ENCODE measurements at places on chromosomes 7 and 10. TPM values are rescaled to one million over a fixed set of nuclear protein-coding genes. Genes with fewer than 3 reads are reported as not detected.

The HTRA1 gene
- total RNA-seq: 32.8 TPM

GRCh38 chr10:30256084-30256483 lies 93.0 kb downstream of the MTPAP start:
- H3K4me3 ChIP-seq: no peak overlapping the region
- DNase-seq: no peak
- no peak overlapping the region for H3K27ac ChIP-seq

- no peaks in the 10 kb centered on the region for H3K36me3 ChIP-seq
- DNase-seq: no peak
- H3K4me3 ChIP-seq: no peak overlapping the region
- H3K27me3 ChIP-seq: no peaks in the 10 kb centered on the region
- H3K4me1 ChIP-seq: no peaks in the 10 kb centered on the region
Observed at GRCh38 chr10:26391701-26392695, 46.1 kb upstream of the APBB1IP start.

DNA sequence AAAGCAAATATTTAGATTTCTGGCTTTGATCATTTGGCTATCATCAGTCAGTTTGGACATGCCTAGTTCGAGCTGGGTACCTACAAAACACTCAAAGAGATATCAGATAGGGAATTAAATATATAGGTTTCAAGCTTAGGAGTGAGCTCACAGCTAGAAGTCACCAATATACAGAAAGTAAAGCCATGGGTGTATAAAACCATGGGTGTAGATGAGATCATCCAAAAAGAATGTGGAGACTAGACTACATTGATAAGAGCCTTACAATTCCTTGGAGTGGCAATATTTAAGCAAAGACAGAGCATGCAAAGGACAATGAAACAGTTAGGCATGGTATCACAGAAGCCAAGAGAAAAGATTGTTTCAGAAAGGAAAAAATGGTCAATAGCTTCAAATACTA lies 7.2 kb upstream of the RALA start:
- no peaks in the 10 kb centered on the region for H3K36me3 ChIP-seq
- H3K27ac ChIP-seq: no peak overlapping the region
- no peak overlapping the region for H3K4me3 ChIP-seq
- no peaks in the 10 kb centered on the region for H3K4me1 ChIP-seq

The AKR1C2 gene
- total RNA-seq: 0.33 TPM

DNA sequence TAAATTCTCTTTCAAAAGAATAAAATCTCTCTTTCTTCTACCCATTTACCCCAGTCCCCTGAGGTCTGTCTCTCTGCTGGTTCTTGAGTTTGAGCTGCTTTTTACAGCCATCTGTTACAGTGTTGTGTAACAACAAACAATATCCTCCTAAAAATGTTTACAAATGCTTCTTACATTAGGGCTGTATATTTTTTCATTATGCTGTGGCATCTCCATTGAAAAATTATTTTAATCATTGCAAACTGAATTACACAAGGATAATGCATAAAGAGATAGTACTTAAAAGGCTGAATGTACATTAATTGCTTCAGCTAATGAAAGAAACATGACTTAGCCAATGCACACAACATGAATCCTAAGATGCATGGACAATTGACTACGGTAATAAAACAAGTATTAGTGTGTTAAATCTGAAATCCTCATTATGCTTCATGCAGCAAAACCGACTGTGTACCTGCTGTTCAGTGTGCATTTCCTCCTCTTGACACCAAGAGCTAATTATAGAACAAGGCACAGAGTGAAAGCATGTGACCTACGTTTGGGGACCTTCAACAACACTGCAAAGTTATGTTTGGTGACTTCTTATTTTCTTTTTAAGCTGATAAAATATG lies 181.7 kb upstream of the RHOBTB1 start:
- H3K27me3 ChIP-seq: no peaks in the 10 kb centered on the region
- DNase-seq: no peak
- no peaks in the 10 kb centered on the region for H3K36me3 ChIP-seq
- no peaks in the 10 kb centered on the region for H3K4me1 ChIP-seq
- no peak overlapping the region for H3K27ac ChIP-seq
- H3K4me3 ChIP-seq: no peak overlapping the region

The CDNF gene
- 0.39 TPM for total RNA-seq

GRCh38 chr10:121152033-121152432 lies 300.9 kb downstream of the WDR11 start:
- H3K4me3 ChIP-seq: no peak overlapping the region
- H3K27ac ChIP-seq: no peak overlapping the region
- no peaks in the 10 kb centered on the region for H3K4me1 ChIP-seq
- no peaks in the 10 kb centered on the region for H3K36me3 ChIP-seq
- DNase-seq: no peak
- H3K27me3 ChIP-seq: peaks cover 2% of the 10 kb centered on the region

DNA sequence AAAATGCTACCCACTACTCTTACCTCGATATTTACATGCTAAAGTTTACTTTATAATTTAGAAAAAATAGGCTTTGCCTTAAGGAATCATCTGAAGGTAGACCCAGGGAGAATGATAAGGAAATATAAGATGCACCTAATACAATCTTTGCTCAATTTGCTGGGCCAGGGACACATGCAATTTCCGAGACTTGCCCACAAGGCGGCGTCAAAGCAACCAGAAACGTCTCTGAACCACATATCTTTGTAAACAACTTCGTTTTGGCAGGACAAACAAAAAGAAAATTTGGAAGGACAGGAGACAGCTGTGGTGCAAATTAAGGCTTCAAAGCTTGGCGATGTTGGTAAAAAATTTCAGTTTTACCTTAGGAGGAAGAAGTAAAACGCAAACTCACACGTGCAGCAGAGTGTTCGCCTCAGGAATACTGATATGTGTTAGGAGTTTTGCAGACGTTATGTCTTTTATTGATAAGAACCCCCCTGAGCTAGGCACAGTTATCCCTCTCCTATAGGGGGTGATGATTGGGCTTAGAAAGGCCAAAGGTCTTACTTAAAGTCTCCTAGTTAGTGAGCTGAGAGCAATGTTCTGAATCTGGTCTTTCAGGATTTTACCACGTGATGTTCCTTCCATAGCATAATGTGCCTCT lies 134.3 kb downstream of the PRKCQ start:
- H3K4me1 ChIP-seq: no peaks in the 10 kb centered on the region
- H3K27ac ChIP-seq: no peak overlapping the region
- H3K4me3 ChIP-seq: no peak overlapping the region
- no peaks in the 10 kb centered on the region for H3K36me3 ChIP-seq
- peak; percentile 8 for DNase-seq

The TRA2A gene
- total RNA-seq: 106 TPM

DNA sequence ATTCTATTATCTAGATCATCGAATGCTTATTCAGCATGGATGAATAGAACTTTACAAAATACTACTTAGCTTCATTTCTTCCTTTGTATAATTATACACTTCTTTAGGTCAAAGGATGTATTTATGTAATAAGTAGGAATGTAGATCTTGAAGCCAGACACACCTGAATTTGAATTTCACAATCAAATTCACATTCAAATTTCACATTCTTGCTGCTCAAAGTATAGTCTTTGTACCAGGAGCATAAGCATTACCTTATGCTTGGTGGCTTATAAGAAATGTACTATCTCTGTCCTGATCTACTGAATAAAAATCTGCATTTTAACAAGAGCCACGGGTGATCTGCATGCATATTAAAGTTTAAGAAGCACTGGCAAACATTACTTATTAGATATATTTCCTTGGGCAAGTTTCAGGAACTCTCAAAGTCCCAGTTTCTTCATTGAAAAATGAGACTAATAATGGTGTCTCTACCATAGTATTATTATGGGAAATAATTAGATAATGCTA lies 112.8 kb downstream of the CACNA2D1 start:
- no peaks in the 10 kb centered on the region for H3K27me3 ChIP-seq
- H3K36me3 ChIP-seq: no peaks in the 10 kb centered on the region
- no peak overlapping the region for H3K27ac ChIP-seq
- no peak overlapping the region for H3K4me3 ChIP-seq
- DNase-seq: no peak

DNA sequence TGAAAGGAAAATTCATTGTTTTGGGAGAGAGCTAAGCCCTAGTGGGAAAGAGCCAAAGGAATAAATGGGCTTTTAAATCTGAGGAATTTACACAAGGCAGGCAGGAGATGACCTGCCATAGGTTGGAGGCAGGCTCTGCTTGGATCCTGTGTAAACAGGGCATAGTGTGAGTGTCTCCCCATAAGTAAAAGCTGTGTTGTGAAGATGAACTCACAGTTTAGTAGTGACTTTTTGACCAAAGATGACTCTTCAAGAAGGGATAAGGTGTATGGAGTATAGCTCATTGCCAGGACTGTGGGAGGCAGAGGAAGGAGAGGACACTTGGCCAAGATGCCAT lies 63.2 kb downstream of the KAT6B start:
- no peak overlapping the region for H3K4me3 ChIP-seq
- H3K4me1 ChIP-seq: no peaks in the 10 kb centered on the region
- H3K27ac ChIP-seq: no peak overlapping the region
- DNase-seq: no peak

The STX1A gene
- total RNA-seq: 80.9 TPM

The TLX1 gene
- 0.13 TPM for total RNA-seq

GRCh38 chr10:132590752-132591121 lies 53.1 kb downstream of the INPP5A start:
- H3K4me1 ChIP-seq: peaks cover 19% of the 10 kb centered on the region
- H3K27ac ChIP-seq: no peak overlapping the region
- H3K36me3 ChIP-seq: no peaks in the 10 kb centered on the region
- no peak overlapping the region for H3K4me3 ChIP-seq
- no peak for DNase-seq

DNA sequence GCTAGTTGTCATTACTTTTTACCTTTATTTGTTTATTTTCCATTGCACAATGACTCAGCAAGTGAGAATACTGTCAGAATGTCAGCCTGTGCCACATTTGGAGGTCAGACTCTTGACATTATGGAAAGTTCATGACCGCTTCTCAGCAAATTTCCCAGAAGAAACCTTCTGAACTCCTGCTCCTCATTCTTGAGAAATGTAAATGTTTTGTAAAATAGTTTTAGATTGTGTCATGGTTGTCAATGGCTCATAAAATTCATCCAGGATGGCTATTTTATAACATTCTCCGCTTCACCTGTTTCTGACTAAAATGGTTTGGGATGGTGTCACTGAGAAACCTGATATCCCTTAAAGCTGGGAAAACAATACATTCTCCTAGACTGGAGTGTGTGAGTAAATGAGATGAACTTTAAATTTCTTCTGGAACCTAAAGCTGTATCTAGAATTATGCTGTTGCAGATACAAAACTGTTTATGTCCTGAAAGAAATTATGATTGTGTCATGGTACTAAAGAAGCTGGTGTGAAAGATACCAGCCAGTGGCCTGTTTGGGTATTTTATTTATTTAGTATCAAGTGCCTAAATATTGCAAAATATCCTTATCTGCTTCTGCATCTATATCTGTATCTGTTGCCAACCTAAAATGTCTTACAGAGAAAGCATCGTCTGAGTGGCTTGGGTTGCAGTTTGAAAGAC lies 671.7 kb downstream of the GATA3 start:
- no peaks in the 10 kb centered on the region for H3K36me3 ChIP-seq
- H3K4me3 ChIP-seq: no peak overlapping the region
- no peaks in the 10 kb centered on the region for H3K4me1 ChIP-seq
- no peak for DNase-seq

DNA sequence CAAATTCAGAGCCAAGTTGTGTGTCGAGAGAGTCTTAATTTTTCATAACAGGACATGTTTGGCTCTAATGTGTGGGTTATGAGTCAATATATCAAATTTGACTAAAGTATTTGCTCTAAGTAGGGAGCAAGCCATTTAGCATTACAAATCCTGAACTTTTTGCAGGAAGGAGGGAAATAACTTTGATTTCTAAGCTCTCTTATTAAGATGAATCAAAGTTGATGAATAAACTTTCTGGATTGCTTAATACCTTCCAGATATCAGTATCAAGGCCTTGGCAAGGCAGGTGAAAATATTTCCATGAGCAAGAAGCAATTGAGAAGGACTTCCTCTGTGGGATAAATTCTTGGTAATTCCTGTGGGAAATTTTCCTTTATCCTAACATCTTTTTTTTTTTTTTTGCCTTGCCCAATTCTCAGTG lies 258.8 kb downstream of the AHR start:
- no peaks in the 10 kb centered on the region for H3K36me3 ChIP-seq
- DNase-seq: no peak
- no peak overlapping the region for H3K4me3 ChIP-seq
- H3K4me1 ChIP-seq: no peaks in the 10 kb centered on the region
- no peaks in the 10 kb centered on the region for H3K27me3 ChIP-seq
- H3K27ac ChIP-seq: no peak overlapping the region

GRCh38 chr10:3099291-3100092 lies 32.1 kb downstream of the PFKP start:
- peaks cover 24% of the 10 kb centered on the region for H3K4me1 ChIP-seq
- H3K36me3 ChIP-seq: peaks cover 7% of the 10 kb centered on the region
- peak overlapping the region; percentile 40 for H3K27ac ChIP-seq
- no peaks in the 10 kb centered on the region for H3K27me3 ChIP-seq
- H3K4me3 ChIP-seq: no peak overlapping the region
- DNase-seq: no peak

The CPXM2 gene
- total RNA-seq: not detected

The BEND7 gene
- 7.6 TPM for total RNA-seq

DNA sequence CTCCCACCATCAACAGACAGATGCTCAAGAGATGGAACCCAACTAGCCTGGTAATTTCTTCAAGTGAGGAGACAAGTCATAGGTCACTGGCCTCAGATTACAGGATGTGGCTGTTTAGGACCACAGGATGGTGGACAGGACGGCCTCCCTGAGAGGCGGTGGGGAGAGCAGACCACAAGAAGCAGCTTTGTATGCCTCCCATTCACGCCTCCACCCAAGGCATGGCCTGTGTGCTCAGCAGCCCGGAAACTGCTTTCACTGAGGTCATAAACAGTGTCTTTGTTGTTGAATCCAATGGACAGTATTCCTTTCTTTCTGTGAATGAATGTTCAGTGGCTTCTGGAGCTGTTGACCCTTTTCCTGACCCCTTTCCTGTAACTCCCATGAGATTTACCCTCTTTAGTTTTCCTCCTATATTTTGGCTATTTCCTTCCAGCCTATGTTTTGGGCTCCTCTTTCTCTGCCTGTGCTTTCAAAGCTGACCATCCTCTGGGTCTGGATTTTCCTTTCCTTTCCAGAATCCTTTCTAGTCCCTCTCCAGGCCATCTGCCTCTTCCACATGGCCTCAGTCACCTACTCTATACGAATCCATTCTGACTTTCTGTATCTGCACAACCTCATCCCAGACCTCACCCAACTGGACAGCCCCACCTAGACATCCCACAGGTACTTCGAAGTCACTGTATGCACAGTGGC lies 32.4 kb upstream of the INPP5F start:
- no peak overlapping the region for H3K27ac ChIP-seq
- no peak overlapping the region for H3K4me3 ChIP-seq
- no peaks in the 10 kb centered on the region for H3K27me3 ChIP-seq
- no peak for DNase-seq
- H3K4me1 ChIP-seq: no peaks in the 10 kb centered on the region

- H3K4me3 ChIP-seq: no peak overlapping the region
- no peaks in the 10 kb centered on the region for H3K27me3 ChIP-seq
- no peaks in the 10 kb centered on the region for H3K36me3 ChIP-seq
- peak; percentile 20 for DNase-seq
- peaks cover under 1% of the 10 kb centered on the region for H3K4me1 ChIP-seq
Observed at GRCh38 chr10:5584895-5585516, 60.2 kb downstream of the CALML3 start.

- H3K27me3 ChIP-seq: peaks cover 13% of the 10 kb centered on the region
- H3K36me3 ChIP-seq: no peaks in the 10 kb centered on the region
- H3K27ac ChIP-seq: no peak within 1 kb of the TSS
- DNase-seq: no peak
Observed at GRCh38 chr10:80356563-80356988, at the start of the genes DYDC1 and DYDC2. Gene DYDC1, minus strand, starts transcription at chr10:80356755. Its CDS starts 4,154 bp downstream, at chr10:80352601. Gene DYDC2, plus strand, starts transcription at chr10:80356781. Its CDS starts 5,663 bp downstream, at chr10:80362444.

The NACAD gene
- 5.3 TPM for total RNA-seq

Data from Panc1 (cell line).